ENCODE measurements at places on chromosomes 3 and 15.

- DNase-seq, result no peak
These were observed 75.9 kb downstream of the SST start for GRCh38 chr3:187594272-187594671.

DNA sequence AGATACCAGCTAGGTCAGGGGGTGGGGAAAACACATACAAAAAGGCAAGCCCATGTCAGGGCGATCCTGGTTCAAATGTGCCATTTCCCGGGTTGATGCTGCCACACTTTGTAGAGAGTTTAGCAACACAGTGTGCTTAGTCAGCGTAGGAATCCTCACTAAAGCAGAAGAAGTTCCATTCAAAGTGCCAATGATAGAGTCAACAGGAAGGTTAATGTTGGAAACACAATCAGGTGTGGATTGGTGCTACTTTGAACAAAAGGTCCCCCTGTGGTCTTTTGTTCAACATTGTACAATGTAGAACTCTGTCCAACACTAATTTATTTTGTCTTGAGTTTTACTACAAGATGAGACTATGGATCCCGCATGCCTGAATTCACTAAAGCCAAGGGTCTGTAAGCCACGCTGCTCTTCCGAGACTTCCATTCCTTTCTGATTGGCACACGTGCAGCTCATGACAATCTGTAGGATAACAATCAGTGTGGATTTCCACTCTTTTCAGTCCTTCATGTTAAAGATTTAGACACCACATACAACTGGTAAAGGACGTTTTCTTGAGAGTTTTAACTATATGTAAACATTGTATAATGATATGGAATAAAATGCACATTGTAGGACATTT is 28.9 kb downstream of the TPM1 start:
- no peak for DNase-seq

DNA sequence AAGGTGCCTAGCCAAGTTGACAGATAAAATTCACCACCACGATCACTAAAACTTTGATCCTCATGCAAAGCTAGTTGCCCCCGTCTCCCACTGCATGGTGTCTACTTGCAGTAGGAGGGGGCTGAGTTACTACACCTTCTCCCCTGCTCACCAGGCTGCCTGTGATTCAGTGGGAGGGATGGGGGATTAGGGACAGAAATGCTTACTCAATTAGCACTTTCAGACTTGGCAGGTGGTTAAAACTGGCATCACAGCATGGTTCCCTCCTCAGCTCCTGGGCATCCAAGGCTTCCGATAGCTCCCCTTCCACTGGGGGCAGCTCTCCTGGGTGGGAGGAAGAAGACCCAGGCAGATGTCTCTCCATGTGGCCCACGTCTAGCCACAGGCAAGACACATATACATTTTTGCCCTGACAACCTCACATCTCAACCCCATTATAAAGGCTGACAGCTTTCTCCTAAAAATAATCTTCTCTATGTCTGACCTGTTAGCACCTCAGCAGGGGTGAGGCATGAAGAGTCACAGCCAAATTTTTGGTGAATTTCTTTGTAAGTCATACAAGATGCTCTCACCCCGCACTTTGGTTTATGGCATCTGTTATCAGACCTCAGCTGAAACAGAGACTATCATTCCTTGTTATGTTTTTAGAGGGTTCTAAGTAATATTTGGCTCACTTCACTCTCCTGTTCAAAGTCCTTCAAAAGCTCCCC is 369.0 kb downstream of the SV2B start:
- DNase-seq, result no peak

DNA sequence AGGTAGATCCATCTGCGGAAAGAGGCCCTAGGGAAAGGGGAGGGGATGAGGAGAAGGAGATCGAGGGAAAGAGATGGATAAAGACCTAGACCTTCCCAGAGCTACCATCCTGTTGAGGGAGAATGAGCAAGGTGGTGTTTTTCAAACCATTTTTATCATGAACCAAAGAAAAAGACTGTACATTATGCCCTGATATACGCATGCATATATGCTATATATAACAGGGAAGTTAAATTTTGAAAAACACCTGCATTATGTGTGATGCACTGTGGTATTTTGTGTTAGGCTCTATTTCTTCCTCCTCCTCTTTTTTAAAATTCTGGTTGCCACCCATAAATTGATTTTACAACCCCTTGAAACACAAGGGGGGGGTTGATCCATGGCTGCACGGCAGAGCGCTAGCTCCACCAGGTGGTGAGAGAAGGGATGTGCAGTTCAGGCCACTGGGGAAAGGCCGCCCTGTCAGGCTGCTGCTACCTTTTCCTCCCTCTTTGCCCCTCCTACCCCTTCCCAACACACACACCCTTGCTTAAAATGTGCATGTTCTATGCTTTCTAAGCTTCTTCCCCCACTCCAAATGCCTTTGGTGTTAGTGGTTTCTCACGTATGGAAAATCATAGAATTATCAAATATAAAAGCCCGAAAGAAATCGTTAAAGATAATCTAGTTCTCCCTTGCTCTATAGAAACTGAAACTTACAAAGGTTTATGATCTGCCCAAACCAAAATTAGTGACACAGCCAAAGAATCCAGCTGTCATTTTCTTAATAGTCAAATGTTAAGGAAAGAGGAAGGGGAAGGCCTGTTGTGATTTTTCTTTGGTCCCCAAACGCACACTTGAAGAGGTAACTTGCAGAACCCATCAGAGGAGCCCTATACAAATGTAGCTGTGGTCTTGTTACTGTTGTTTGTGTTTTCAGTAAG is 262.0 kb upstream of the UMPS start:
- no peak for DNase-seq

DNA sequence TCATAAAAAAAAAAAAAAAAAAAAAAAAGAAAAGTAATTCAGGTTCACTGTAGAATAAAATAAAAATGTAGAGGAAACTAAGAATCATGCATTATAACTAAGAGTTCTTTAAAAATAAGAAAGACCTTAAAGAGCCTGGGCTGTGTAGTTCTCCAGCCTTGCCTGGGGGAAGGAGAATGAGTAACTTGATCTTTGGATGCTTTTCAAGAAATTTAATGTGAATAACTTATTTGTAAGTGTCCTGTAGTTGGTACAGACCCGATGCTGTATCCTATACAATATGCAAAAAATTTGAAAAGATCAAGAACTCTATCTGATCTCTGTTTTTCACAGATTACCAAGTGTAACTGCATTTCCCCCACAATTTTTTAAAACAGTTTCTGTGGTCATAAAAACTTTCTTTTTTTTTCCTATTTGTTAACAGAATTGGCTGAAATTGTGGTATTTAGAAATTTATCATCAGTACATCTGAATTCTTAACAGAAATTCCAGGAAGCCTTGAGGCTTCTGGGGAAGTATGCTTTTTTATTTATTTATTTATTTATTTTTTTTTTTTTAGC is 195.3 kb downstream of the THRB start:
- no peak for DNase-seq

- DNase-seq, result no peak
These were observed 120.9 kb downstream of the ERC2 start for GRCh38 chr3:56347219-56347871.

GRCh38 chr3:194296454-194297263 is 54.5 kb downstream of the CPN2 start:
- no peak for DNase-seq

GRCh38 chr3:194176274-194176991 is 40.5 kb downstream of the HES1 start:
- DNase-seq, result no peak

DNA sequence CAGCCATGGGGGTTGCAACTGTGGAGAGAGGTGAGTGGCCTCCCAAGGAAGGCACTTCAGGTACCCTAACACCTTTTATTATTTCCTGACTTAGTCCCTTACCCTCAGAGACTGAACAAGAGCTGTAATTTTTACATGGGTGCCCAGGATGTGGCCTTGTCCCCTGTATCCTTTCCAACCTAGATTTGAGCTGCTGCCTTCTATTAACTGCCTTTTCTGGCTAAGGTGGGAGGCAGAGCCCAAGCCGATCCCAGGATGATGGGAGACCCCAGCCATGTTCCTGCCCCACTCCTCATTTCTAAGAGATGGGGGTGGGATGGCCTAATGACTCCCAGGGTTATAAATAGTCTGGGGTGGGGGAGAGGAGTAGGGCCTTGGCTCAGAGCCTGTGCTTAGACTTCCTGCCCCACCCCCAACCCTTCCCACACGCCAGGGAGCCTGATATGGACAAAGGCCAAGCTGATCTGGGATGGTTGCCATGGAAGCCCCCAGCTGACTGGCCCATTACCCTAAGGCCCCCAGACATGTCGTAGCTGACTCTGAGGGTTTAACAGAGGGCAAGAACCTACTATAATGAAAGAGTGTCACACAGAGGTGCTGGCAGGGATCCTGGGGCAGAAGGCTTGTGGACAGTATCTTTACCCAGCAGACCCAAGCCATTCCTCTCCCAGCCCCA is 1.9 kb downstream of the KLHDC8B start:
- no peak for DNase-seq

DNA sequence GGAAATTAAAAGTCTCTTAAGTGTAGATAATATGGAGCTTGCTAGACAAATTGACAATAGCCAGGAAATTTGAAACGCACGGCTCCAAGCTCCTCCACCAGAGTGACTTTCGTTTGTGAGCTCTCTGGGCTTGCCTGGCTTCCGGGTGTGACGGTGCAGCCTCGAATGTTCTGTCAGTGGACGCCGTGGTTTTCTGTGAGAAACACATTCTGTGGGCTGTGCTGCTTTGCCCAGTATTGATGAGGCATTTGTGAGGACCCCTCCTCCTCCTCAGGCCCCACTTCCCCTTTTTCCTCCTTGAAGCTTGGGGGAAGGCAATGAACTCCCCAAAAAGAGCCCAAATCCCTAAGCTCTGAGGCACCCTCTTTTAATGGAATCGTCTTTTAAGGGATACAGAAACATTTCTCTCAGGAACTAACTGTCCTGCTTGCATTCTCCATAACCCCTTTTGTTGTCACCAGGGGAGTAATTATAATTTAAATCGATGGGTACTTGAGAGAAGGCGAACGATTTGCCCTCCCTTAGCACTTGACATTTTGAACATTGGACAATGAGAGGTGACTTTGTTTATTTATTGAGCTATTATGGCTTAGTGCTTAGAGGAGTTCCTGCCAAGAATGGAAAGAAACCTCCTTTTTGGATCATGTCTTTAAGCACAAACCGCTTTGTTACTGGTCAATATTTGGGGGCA is 40.8 kb downstream of the POLR2M start:
- DNase-seq, result peak; percentile 66

GRCh38 chr15:72271895-72272212 is 500 bp downstream of the PARP6 start:
- DNase-seq, result no peak

- no peak for DNase-seq
These were observed 56.3 kb downstream of the ISG20 start for GRCh38 chr15:88695101-88695500.

- no peak for DNase-seq
These were observed 390.7 kb downstream of the EFHB start for GRCh38 chr3:19543212-19543841.

- no peak for DNase-seq
These were observed 92.9 kb upstream of the GK5 start for GRCh38 chr3:142318331-142318730.

DNA sequence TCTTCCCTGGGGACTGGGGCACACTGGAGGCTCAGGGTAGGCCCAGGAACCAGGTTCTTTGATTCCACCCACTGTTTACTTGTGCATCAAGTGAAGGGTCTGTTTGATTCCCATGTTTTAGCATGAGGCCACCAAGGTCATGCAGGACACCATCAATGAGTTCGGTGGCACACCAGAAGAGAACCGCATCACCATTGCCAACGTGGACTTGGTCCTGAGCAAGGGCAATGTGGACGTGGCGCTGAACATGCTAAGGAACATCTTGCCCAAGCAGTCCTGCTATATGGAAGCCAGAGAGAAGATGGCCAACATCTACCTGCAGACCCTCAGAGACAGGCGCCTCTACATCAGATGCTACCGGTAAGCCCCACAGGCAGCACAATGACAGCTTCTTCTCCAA is 21.5 kb downstream of the TTC21A start:
- no peak for DNase-seq

- no peak for DNase-seq
These were observed 164.3 kb upstream of the NUDT16 start for GRCh38 chr3:131217296-131217741.

DNA sequence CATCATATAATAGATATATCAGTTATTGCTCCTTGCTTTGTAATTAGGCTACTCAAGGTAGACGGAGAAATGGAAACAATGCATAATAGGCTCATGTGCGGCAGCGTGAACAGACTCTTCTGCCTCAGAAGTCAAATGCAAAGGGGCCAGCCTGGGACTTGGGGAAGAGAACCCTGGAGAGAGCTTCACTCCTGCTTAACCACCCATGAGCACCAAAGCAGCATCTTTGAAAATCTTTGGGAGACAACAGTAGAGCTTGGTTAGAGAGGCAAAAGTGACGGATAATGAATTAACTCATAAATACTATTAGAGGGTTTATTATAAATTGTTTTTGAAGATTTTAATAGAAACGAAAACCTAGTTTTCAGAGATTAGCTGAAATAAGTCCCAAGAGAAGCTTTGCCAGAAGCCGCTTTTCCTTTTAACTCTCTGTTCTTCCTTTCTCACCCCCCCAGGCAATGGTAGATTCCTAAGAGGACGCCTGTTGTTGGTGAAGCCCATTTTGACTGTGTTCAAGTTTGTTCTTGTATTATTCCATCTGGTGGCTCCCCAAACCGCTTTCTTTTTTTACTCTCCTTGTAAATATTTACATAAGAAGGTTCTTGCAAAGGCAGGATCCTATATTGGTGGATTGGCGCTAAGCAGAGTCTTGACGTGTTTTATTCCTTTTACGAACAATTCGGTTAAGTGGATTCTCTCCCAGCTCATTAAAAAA is 196.0 kb upstream of the TPRG1 start:
- no peak for DNase-seq

GRCh38 chr15:44394062-44394461 is 33.4 kb upstream of the CTDSPL2 start:
- no peak for DNase-seq

DNA sequence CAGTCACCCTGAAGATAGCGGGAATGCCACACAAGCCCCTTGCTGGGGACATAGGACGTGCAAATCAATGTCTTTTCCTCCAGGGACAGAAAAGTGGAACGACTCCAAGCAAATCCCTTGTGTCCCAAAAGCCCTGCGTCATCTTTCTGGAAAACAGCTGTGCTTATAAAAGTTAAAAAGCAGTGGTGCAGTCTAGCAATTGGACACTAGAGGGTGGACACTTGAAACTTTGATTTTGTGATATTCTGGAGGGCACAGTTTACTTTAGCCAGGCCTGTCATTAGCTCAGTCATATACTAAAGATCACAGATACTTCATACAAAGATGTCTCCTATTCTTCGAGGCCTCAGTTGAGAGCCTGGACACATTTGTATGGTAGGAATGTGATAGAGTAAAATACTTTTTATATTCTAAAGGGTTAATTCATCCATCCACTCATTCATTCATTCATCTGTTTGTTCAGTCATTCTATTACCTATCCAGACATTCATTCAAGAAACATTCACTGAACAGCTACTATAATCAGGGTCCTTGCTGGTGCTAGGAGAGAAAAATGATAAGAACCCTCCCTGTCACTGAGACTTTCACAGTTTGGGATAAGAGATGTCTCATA is 63.8 kb upstream of the ANKRD34C start:
- no peak for DNase-seq

Measured in sciatic nerve (tissue), 2 donors.